ENCODE measurements at places on chromosomes 2 and 18. TPM values are rescaled to one million over a fixed set of nuclear protein-coding genes. Genes with fewer than 3 reads are reported as not detected.

The SFTPB gene
- total RNA-seq: 7.6 TPM

- no peak overlapping the region for H3K27ac ChIP-seq
- DNase-seq: no peak
- no peak overlapping the region for H3K4me3 ChIP-seq
- H3K4me1 ChIP-seq: peaks cover 10% of the 10 kb centered on the region
- H3K27me3 ChIP-seq: no peaks in the 10 kb centered on the region
Observed at GRCh38 chr2:40200366-40200915, 251.4 kb downstream of the SLC8A1 start.

The HRH4 gene
- not detected for total RNA-seq

GRCh38 chr2:225582355-225583116, 183.0 kb downstream of the NYAP2 start:
- no peak overlapping the region for H3K27ac ChIP-seq
- DNase-seq: no peak
- no peak overlapping the region for H3K4me3 ChIP-seq
- H3K36me3 ChIP-seq: no peaks in the 10 kb centered on the region
- no peaks in the 10 kb centered on the region for H3K27me3 ChIP-seq
- H3K4me1 ChIP-seq: no peaks in the 10 kb centered on the region

GRCh38 chr2:179591690-179592089, 269.7 kb downstream of the ZNF385B start:
- H3K27me3 ChIP-seq: no peaks in the 10 kb centered on the region
- H3K27ac ChIP-seq: peak overlapping the region; percentile 87

DNA sequence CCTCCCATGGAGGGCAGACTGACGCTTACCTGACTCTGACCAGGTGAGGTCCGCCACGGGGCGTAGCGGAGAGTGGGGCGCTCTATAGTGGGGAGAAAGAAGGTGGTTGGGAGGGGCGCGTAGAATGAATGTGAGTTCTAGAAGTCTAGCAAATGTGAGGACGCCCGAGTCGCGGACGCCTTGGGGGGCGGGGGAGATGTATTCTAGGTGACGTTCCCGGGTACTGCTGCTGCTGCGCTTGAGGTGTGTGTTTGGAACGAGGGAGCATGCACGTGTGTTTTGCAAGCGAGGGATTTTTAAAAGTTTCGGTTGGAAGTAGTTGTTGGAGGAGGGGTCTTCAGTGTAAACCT, 758 bp downstream of the RIF1 start:
- H3K27ac ChIP-seq: peak overlapping the region; percentile 98
- peaks cover 23% of the 10 kb centered on the region for H3K4me1 ChIP-seq
- peak overlapping the region; percentile 97 for H3K4me3 ChIP-seq
- DNase-seq: peak; percentile 59

DNA sequence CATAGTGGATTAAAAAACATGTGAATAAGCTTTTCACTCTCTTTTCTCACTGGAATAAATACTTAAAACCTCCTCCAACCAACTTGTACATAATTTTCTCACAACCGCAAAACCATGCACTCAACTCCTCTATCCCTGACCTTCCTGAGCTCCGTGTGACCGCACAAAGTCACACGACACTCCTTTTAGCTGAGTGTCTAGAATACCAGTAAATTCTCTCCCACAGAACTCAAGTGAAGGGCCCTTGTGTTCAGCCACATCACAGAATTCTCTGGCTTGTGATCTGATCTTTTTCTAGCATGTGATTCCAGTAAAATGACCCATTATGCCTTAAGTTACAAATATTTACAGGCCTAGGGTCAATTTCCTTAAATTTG, 91.2 kb upstream of the ARL4C start:
- H3K4me3 ChIP-seq: no peak overlapping the region
- DNase-seq: no peak
- H3K27me3 ChIP-seq: peaks cover 9% of the 10 kb centered on the region
- H3K27ac ChIP-seq: peak overlapping the region; percentile 35

GRCh38 chr18:41043876-41044275, 911.2 kb upstream of the PIK3C3 start:
- no peaks in the 10 kb centered on the region for H3K27me3 ChIP-seq
- DNase-seq: no peak
- no peak overlapping the region for H3K27ac ChIP-seq
- H3K4me3 ChIP-seq: no peak overlapping the region
- no peaks in the 10 kb centered on the region for H3K36me3 ChIP-seq

DNA sequence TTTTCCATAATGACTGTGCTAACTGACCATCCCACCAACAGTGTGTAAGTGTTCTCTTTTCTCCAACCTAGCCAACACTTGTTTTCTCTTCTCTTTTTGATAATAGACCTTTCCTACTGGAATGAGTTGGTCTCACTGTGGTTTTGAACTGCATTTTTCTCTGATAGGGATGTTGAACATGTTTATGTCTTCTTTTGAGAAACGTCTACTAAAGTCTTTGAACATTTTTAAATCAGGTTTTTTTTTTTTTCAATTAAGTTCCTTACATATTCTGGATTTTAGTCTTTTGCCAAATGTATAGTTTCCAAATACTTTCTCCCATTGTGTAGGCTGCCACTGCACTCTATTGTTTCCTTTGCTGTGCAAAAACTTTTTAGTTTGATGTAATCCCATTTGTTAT, 405.5 kb upstream of the FIGN start:
- H3K36me3 ChIP-seq: no peaks in the 10 kb centered on the region
- H3K27me3 ChIP-seq: no peaks in the 10 kb centered on the region
- no peak for DNase-seq

DNA sequence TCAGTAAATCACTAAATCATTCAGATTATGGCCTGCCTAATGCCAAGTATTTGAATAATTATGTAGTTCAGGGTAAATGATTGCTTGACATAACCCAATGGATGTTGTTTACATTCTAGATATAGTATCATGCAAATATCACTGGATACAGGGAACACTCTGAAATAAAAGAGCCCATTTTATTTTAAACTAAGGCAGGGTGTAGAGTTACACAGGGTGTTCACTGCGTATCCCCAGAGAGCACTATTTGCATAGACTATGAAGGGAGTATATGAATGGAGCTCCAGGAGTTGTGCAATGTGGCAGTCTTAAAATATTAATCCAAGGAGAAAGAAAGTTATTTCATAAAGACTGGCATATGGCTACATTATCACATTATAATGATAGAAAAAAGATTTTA, 701.1 kb upstream of the KLHL29 start:
- DNase-seq: no peak
- peaks cover 7% of the 10 kb centered on the region for H3K4me1 ChIP-seq
- no peak overlapping the region for H3K4me3 ChIP-seq
- no peak overlapping the region for H3K27ac ChIP-seq

The CCDC102B gene
- 3.1 TPM for total RNA-seq

The C1QL2 gene
- total RNA-seq: 0.55 TPM

DNA sequence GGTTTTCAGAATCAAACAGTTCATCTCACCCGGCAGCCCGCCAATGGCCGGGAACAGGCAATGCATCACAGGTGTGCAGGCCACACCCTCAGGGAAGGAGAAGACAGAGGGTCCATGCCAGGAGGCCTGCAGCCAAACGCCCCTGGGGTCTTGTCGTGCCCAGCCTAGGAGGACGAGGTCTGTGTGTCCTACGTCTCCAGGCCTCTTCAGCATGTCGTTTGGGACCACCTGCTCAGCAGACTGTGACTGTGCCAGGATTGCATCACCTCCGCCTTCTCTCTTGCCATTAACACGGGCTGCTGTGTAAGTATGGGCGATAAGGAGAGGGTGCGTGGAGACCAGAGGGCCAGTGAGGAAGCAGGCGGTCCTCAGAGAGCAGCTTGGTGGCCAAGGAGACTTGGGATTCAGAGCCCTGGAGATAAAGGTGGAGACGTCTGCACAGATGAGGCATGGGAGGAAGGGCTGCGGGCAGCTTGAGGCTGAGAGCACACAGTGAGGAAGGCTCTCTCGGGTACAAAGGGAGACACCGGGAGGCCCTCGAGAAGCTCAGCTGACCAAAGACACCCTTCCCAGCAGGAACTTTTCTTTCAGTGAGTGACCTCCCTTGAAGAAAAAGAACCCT, 37.4 kb upstream of the KLHL29 start:
- H3K4me1 ChIP-seq: peaks cover 8% of the 10 kb centered on the region
- H3K4me3 ChIP-seq: no peak overlapping the region
- H3K36me3 ChIP-seq: no peaks in the 10 kb centered on the region
- peaks cover 28% of the 10 kb centered on the region for H3K27me3 ChIP-seq
- H3K27ac ChIP-seq: no peak overlapping the region

DNA sequence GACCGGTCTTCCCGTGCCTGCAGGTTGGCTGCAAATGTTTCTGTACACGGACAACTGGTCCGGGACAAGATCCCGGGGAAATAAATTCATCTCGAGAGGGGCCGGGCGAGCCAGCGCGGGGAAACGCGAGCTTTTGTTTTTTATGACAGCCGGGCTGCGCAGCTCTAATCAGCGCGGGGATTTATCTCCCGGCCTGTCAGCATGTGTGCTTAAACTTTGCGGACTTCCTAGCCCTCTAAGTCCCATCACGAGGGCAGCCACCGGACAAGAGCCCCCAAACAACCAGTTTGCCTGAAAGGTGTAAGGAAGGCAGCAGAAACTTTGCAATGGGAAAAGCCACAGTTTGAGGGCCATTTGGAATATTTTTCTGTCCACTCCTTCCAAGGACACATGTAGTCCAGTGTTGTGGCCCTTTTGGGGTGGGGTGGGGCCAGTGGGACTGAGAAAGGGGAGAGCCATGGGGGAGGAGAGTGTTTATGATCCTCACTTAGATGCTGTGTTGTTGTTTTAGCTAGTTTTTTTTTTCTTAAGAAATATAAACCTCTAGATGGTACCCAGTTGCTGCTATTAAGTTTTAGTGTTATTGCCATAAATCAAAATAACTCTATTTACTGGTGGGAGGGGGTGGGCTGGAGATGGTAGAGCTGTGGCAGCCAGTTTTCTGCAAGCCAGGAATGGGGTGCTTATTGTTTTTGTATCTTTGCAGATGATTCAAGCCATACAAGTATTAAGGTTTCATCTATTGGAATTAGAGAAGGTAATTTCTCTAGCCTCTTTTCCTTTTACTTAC, 6.0 kb downstream of the MEIS1 start:
- peak overlapping the region; percentile 74 for H3K4me3 ChIP-seq
- no peak overlapping the region for H3K27ac ChIP-seq
- H3K4me1 ChIP-seq: peaks cover 73% of the 10 kb centered on the region
- no peaks in the 10 kb centered on the region for H3K36me3 ChIP-seq
- peaks cover 100% of the 10 kb centered on the region for H3K27me3 ChIP-seq

GRCh38 chr2:9252002-9252357, 45.4 kb downstream of the ASAP2 start:
- no peaks in the 10 kb centered on the region for H3K27me3 ChIP-seq
- H3K36me3 ChIP-seq: no peaks in the 10 kb centered on the region
- H3K4me3 ChIP-seq: no peak overlapping the region
- peaks cover 31% of the 10 kb centered on the region for H3K4me1 ChIP-seq
- DNase-seq: no peak
- peak overlapping the region; percentile 77 for H3K27ac ChIP-seq

DNA sequence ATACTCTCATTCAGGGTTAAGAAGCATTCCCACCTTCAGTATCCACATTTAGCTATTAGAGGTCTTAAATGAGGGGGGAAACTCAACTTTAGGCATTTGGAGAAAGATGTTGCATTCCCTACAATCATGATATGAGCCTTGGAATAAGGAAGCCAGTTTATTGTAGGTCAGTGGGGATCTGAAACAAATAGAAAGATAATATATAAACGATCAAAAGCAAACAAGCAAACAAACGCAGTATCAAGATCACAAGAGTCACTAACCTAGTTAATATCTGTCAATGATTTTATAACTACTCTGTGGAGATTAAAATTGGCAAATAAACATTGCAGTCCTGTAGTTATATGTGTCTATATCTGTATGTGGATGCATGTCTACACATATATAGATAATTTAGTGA, 152.4 kb upstream of the LRATD1 start:
- no peak overlapping the region for H3K4me3 ChIP-seq
- no peaks in the 10 kb centered on the region for H3K4me1 ChIP-seq

DNA sequence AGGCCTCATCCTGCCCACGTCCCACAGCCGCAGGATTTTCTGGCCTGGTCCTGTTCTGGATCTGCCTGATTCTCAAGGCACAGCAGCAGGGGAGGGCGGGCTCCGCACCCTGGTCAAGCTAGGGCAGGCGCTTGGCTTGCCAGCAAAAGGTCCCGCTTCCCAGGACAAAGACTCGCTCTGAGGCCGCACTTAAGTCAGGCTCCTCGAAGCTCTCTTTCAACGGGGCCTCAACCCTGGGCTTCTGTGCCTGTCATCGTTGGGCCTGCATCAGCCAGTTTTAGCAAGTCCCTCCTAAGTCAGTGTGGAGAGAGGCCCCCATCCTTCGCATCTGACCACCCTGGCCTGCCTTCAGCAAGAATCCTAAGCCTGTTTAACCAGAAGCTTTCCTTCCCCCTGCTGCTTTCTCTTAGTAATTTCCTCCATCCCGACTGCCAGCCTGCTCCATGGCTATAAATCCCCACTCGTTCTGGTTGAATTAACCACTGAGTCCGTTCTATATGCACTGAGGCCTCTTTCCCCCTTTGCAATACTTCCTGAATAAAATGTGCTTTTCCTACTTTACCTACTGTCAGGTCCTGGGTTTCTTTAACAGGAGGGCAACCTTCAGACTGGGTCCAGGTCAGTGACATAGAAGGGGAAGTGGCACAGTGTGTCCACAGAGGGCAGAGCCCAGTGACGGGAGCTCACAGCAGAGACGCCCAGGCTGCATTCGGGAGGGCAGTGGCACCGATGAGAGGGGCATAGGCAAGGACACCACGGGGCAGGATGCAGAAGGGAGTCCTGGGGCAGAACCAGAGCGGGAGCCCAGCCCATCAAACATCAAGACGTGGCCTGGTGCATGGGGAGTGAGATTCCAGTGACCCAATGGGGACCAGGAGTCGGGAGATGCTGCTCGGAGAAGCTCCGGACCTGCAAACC, 62.7 kb downstream of the SP110 start:
- H3K4me3 ChIP-seq: no peak overlapping the region
- H3K4me1 ChIP-seq: peaks cover 5% of the 10 kb centered on the region
- peaks cover 7% of the 10 kb centered on the region for H3K36me3 ChIP-seq
- no peak for DNase-seq
- no peaks in the 10 kb centered on the region for H3K27me3 ChIP-seq

DNA sequence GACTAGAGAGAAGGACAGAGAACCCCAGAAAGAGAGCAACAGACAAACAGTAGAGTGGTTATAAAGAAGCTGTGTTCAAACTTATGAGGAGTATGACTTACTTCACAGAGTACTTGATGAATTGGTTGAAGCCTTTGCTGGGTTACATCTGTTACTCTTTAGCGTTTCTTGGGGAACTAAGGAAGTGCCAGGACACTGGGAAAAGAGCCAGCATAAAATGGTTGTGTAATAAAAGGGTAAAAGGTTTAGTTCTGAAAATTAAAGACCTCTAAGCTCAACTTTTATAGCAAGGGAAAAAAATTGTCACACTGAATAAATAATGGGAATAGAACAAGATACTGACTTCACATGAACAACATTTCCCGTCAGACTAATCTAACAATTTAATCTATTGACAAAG, 17.0 kb upstream of the STAT4 start:
- H3K27ac ChIP-seq: no peak overlapping the region
- peaks cover 7% of the 10 kb centered on the region for H3K4me1 ChIP-seq
- no peaks in the 10 kb centered on the region for H3K36me3 ChIP-seq
- H3K4me3 ChIP-seq: no peak overlapping the region
- no peak for DNase-seq
- peaks cover 5% of the 10 kb centered on the region for H3K27me3 ChIP-seq

The BOLL gene
- not detected for total RNA-seq

The GBX2 gene
- total RNA-seq: 15.3 TPM

Measured in WTC11 (cell line).